ENCODE measurements at places on chromosomes 2 and 18.

DNA sequence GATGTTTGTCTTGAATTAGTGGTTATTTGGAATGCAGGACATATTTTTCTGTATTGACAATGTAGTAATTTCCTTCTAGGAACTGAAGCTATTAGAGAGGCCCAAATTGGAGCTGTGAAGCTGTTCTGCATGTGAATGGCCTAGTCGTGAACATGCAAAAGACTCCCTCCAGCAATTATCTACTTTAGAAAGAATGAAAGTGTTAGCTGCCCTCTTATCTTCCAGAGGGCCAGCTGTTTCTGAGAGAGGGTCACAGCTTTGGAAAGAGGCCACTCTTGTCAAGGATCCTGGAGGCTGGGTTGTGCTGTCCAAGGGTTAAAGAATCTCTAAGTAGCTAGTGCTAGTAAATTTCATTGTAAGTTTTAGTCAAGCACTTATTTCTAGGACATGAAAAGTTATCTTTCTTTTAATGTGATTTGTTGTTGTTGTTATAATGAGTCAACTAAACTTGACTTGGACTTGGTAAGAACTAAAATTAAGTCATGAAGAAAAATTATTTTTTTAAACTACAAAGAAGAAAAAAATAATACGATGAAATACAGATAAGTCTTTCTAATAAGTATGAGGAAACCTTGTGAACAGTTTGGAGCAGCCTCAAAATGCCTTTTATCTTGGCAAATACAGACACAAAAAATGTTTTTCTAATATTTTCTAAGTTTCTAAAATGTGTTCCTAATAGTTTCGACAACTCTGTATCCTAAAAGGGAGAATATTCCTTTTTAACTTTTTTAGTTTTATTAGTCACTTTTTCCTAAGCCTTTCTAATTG lies 36.8 kb downstream of the DPP4 start:
- DNase-seq, result no peak

DNA sequence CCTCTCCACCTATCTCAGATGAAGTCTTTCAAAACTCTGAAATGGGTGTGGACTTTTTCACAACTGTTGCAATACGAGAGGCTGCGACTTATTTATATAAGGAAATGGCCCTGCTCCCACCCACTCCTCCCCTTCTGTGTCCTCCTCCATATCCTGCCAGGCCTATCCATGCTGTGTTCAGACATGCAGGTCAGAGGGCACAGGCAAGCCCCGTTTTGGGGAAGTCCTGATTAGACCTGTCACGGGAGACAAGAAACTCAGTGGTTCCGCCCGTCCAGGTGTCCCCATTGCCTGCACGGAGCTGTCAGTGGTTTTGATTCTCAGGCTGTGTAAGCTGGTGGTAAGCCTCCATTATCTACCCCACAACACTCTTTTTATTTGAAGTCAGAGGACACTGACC lies 99.6 kb upstream of the MGAT5 start:
- no peak for DNase-seq

GRCh38 chr18:70124139-70124538 lies 81.3 kb downstream of the RTTN start:
- no peak for DNase-seq

DNA sequence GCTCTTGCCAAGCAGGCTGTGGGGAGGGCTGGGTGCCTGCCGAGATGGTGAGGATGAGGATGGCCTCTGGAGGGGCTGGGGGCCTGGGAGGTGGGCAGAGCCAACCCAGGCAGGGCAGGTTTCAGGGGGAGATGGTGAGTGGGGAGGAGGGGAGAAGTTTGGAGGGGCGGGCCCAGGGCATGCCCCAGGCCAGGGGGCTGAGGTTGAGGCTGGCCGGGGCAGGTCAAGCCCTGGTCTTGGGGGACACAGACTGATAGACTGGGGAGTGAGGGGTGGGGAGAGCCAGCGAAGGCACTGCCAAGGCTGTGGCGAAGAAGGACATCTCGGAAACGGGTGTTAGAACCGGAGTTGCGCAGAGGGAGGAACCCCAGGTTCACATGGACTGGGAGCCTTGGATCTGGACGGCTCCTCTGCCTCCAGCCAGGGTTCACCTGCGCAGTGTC lies 12.6 kb downstream of the CAPN10 start:
- DNase-seq, result no peak

GRCh38 chr18:76678248-76678647 lies 144.1 kb upstream of the ZNF236 start:
- no peak for DNase-seq

DNA sequence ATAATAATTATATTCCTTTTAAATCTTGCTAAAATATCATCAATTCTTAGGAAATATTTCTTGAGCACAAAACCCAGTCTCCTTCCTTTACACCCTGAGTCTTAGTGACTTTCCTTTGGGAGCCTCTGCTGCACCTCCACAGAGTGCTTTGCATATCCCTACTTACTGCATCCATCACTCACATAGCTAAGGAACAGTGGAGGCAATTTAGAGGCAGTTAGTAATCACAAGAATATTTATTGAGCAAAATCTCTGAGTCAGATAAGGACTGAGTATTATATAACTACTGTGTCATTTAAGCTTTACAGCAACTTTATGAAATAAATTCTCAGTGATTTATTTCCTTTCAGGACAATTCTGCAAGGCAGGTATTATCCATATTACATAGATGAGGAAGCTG lies 327.7 kb downstream of the TMX3 start:
- DNase-seq, result no peak

DNA sequence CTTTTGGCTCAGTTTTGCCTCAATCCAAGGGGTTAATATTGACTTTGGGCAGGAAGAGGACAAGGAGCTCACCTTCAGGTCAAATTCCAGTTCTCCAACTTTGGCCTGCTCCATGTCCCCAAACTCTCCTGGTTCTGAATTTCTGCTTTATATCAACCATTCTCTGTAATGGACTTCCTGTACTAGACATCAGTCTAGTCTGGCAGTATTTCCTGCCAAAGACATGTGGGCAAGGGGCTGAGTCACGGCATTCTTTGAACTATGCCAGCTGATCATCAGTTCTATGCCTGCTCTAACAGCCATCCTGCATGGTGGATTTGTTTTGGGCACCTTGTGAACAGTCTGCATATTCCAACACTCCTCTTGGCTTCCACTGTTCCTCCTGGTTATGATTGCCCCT lies 199.4 kb downstream of the ZEB2 start:
- DNase-seq, result no peak

DNA sequence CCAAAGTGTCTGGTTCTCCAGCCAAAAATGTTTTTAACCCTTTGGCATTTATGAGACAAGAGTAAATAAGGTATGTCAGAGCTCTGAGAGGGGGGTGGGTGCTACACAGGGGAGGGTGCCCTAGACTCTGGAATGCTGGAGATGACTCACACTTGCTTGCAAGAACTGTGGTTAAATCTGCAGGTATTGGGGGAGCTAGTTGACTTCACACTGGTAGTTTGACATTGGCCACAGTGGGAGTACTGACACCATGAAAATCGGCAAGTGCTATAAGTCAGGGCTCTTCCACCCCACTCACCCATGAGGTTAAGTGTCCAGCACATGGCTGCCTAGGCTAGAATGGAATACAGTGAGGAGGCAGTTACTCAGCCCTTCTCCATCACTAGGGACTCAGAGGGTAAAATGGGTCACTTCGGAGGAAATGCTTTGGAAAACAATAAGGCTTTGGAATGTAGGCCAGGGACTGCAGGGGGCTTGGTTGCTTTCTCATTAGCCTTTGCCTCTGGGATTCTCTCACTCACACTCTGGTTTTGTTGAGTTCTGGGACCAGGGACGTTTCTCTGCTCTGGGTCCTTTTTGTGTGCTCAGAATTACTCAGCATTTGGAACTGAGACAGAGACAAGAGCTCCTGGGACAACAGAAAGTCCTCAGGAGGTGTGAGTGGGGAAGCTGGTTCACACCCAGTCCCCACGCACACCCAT lies 91.6 kb downstream of the ACKR3 start:
- DNase-seq, result no peak

- DNase-seq, result no peak
Measured at GRCh38 chr18:46402396-46402795, 254.6 kb downstream of the LOXHD1 start.

- DNase-seq, result peak; percentile 90
Measured at GRCh38 chr2:101113441-101114267, 37.5 kb downstream of the TBC1D8 start.

DNA sequence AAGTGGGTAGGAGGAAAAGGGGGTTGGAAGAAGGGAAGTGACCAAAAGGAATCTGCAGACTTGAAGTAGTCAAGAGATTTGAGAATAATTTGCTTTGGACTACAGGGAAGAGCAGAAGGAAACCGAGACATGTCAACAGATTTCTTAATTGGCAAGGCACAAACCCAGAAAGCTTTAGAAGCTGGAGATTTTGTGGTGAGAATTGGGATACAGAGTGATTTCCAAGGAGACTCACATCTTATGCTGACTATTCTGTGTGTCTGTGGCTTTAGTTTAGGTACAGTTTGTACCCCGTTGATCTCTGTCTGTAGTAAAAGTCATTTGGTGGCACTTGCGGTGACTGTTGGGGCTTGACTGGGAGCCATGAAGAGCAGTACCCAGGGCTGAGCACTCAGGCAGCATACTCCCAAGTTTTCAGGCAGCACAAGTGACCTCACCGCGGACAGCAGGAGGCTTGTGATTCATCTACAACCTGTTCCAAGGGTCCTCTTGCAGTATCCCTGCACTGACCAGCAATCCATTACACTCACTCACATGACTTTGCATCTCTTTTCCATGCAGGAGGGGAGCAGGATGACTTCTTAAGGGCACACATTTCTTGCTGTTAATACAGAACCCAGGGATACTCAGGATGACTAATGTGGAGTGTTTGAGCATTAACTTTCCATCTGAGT lies 97.1 kb upstream of the TNP1 start:
- DNase-seq, result no peak

DNA sequence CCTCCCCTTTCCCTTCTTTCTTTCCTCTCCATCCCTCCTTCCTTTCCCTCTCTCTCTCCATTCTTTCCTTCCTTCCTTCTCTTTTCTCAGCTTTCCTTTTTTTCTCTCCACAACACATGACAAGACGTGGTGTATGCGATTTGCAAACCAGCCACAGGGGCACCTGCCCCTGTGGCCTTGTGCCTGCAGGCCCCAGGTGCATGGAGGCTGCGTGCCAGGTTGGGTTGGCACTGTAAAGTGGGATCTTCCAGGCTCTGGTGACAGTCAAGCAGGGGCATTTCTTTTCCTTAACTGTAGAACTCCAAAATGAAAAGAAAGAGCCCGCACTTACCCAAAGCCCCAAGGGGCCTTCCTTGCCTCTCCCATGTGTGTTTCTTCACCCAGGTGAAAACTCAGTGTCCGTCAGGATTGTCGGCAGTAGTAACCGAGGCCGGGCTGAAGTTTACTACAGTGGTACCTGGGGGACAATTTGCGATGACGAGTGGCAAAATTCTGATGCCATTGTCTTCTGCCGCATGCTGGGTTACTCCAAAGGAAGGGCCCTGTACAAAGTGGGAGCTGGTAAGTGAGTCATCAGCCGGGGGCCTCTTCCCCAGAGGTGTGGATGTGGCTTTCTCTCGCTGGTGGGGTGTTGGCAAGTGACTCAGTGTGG lies 50.9 kb downstream of the MARCO start:
- DNase-seq, result no peak

GRCh38 chr18:22831441-22831904 lies 101.7 kb upstream of the RBBP8 start:
- DNase-seq, result no peak

- no peak for DNase-seq
Measured at GRCh38 chr2:31522786-31523185, 58.0 kb downstream of the SRD5A2 start.

DNA sequence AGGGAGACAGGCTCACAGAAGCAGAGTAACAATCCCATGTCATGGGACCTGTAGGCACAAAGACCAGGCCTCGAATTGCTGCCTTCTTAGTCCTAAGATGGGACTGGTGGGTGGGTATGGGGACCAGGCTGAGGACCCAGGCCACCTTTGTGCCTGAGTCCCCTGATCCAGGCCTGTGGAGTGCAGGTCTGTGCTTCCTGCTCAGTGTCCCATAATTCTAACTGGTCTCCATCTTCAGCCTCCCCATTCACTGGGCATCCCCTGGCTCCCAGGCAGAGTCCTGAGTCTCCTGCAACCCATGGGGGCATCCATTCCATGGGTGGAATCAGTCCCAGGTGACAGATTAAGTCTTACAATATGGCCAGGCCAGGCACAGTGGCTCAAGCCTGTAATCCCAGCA lies 83.9 kb downstream of the SMAD7 start:
- DNase-seq, result no peak

- no peak for DNase-seq
Measured at GRCh38 chr2:64524604-64525316, 632 bp downstream of the AFTPH start.

- DNase-seq, result no peak
Measured at GRCh38 chr2:64506686-64507085, 17.4 kb upstream of the AFTPH start.

- DNase-seq, result no peak
Measured at GRCh38 chr2:218003981-218004419, 1.2 kb upstream of the TNS1 start.

- no peak for DNase-seq
Measured at GRCh38 chr18:41850781-41851180, 104.3 kb upstream of the PIK3C3 start.

DNA sequence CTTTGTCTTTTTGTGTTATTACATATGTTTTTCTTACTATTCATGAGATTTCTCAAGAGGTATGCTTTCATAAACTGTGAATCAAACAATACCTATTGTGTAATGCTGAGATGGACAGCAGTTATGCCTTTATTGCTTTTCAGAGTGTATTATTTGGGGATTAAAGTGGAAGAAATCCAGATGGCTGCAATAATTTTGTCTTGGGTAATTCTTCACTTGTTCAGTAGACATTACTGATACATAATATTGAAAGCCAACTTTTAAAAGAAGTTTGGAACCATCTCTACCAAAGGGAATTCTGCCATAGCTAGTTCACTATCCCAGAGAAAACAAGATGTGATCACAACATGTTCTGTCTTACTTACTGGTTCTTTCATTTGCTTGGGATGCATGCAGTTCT lies 253.4 kb upstream of the ZSWIM2 start:
- DNase-seq, result no peak

- DNase-seq, result no peak
Measured at GRCh38 chr2:199804831-199805230, 46.2 kb downstream of the FTCDNL1 start.

- no peak for DNase-seq
Measured at GRCh38 chr2:128406736-128407554, 88.3 kb upstream of the HS6ST1 start.

GRCh38 chr2:120404274-120404673 lies 58.3 kb downstream of the INHBB start:
- DNase-seq, result no peak

DNA sequence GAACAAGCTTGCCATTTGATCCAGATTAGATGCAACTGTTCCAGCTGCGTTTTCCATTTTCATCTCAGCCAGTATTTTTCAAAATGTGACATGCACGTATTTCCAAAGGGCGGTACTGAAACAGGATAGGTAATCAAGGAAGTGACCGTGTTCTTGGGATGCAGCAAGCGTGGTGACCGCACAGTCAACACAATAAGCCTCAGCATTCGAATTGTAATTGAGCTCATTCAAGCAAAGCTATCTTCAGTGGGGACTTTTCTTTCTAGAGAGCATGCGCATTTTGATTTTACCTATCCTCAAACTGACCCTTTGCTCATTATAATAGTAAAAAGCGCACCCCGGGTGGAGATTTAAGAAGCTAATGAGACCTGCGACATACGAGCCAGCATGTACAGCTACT lies 3.4 kb upstream of the ALPP start:
- DNase-seq, result no peak
